T follicular helper cell (primary cell): ENCODE measurements at places on chromosomes 3 and 15.

GRCh38 chr3:39276746-39277145 lies 3.1 kb downstream of the CX3CR1 start:
- DNase-seq = no peak

DNA sequence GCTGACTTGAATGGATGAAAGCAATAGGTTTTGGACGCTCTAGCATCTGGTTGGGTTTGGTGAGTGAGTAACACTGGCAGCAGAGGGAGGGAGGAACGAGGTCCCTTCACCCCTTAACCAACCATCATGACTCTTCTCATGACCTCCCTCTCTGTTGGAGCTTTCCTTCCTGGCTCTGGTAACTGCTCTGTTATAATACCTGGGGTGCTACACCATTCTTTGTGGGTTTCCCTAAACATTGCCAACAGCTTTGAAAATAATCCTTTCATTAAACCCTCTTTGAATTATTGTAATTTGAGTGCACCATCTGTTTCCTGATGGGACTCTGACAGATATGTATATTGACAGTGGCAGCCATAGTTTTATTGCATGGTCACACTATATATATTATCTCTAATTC lies 146.2 kb upstream of the PTPRG start:
- no peak for DNase-seq

DNA sequence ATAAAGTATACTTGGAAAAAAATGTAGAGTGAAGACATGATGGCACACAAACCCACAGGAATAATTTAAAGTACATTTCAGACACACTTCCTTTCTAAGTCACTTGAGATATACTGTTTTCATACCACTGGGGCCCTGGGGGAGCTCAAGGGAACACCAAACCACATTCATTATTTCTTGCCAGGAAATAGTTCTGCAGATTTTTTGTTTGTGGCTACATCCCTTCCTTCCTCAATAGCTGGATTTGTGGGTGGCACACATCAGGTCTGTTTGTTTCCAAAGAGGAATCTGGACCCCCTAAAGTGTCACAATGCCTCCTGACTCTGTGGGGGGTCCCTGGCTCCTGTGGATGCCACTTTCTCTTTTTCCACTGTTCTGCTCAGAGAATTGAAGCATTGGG lies 153.5 kb upstream of the COL8A1 start:
- no peak for DNase-seq

- no peak for DNase-seq
These were observed 54.5 kb downstream of the CPN2 start for GRCh38 chr3:194296454-194297263.

- DNase-seq = no peak
These were observed 439.4 kb downstream of the RAP2B start for GRCh38 chr3:153601374-153601853.

DNA sequence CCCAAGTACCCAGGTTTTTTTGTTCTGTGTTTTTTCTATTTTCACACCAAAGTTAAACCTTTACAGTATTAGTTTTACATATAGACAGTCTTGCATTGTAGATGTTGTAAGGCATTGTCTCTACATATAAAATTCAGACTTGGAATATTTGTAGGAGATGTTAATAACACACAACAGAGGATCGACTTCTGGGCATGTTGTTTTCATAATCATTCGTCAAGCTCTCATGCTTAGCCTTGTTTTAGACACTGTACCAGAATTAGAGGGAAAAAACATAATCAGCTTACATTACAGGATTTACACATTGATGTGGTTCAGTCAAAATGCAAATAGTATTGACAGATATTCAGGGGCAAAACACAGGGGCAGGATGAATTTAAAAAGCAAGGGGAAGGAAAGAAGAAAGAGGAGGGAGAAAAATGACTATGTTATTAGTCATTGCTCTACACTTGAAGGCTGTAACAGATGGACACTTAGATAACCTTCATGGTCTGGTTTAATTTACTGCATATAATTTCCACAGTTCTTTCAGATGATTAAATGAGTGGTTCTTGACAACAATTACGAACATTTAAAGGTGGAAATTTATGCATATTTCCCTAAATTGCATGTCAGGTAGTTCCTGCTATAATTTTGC lies 7.5 kb downstream of the CMSS1 start:
- DNase-seq = no peak

GRCh38 chr3:133362539-133362938 lies 37.3 kb upstream of the BFSP2 start:
- no peak for DNase-seq

DNA sequence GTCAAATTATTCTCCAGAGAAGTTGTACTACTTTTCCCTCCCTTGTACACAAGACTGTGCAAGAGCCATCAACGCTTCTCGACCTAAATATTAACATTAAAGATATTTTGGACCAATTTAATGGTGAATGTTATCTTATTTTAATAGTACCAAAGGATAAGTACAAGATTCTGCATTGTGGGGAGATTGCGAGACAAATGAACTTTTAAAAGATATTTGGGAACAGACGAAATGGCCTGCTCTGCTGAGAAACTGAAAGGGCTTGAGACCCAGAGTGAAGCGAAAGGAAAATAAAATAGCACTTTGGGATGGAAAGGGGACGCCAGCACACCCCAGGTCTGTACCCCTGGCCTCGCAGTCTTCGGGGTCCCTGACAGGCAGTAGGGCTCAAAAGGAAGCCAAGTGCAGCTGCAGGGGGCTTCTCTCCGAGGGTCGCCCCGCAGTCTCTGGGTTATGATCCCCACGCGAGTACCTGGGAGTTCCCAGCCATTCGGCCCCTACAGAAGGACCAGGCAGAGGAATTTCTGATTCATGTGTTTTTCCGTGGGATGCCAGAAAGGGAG lies 97.6 kb upstream of the VGLL3 start:
- DNase-seq = no peak

DNA sequence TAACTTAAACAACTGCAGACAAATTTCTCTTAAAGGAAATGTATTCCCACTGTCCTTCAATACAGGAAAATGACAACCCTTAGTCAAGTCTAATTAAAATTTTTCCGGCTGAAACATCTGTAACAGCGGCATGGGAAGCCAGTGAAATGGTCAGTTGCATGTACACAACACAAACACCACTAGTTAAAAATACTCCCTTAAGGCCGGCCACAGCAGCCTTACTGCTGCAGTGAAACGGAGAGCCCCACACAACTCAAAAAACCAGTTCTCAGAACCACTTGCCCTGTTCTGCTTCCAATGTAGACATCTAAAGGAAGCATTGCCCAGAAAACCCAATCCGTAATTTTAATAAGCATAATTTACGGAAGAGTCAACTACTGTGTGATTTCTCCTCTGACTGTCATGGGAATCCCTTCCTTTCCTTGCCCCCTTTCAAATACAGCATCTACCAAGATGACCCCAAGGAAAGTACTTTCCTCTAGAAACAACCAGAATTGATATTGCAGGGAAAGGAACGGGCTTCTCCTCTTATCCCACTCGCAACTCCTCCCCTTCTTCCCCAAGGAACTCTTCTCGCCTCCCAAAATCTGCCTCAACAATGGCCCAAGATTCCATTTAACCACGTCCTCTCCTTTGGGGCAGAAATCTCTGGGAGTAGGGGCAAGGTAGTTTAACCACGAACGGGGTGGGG lies 1.6 kb downstream of the FBN1 start:
- no peak for DNase-seq

GRCh38 chr3:97692389-97692788 lies 72.2 kb upstream of the ARL6 start:
- no peak for DNase-seq

GRCh38 chr15:64634576-64635498 lies 140.6 kb downstream of the RBPMS2 start:
- no peak for DNase-seq

DNA sequence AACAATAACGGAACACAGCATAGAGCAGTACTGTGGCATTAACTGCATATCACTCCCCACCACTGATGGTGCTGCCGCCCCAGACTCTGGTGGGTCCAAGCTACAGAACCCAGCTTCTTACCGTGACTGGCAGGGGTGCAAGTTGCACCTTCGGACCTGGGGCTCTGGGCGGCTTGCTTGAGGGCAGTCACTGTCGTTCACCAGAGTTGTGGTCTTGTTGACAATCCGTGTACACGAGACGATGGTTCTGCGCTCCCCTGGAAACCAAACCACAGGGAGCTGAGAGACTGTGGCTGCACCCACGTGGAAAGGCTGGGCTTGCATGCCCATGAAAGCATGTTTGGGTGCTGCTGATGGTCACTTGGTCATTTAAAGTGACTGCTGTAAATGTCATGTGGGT lies 293.0 kb downstream of the ADAMTS17 start:
- no peak for DNase-seq

DNA sequence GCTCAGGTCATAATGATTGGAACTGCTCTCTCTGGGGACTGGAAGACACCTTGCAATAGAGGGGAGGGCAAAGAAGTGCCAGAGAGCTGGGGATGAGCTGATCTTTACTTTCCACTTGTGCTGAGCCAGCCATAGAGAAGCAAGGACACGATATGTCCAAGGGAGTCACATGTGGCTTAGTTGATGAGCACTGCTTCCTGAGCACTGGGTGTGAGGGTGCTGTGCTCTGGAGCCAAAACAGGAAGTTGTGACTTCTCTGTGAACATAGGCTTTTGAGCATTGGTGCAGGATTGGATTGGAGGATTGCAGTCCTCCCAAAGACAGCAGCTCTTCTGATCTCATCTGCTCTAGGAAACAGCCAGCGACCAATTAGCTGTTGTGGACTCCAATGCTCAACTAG lies 6.7 kb downstream of the PARP14 start:
- no peak for DNase-seq

GRCh38 chr15:39580485-39581241 lies at the start of gene THBS1:
THBS1 (plus strand) TSS chr15:39581079; CDS start chr15:39581858, 779 bp downstream.
- no peak for DNase-seq

- DNase-seq = no peak
These were observed 10.7 kb upstream of the TRAK1 start for GRCh38 chr3:42080453-42080872.

DNA sequence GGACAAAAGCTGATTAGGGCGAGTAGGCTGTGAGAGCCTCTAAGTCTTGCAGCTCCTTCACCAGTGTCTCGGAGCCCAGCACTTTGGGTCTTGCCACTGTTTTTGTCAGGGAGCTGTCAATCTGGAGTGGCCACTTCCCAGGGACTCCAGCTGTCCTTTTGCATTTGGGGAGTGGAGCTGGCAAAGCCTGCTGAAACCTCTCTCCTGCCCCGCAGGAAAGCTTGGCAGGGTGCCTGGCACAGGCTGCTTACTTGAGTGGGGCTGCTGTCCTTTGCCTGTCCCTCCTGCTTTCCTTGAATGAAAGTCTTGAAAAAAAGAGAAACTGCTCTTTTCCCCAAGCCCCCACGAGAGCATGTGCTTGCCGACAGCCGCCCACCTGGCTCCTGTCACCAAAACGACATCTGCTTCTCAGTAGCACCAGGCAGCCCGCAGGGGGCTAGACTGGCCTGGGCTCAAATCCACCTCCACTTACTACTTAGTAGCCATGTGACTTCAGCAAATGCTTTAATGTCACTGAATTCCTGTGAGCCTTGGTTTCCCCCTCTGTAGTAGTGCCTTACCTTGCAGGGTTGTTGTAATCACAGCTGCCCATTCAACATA lies 13.7 kb downstream of the USP13 start:
- DNase-seq = no peak

DNA sequence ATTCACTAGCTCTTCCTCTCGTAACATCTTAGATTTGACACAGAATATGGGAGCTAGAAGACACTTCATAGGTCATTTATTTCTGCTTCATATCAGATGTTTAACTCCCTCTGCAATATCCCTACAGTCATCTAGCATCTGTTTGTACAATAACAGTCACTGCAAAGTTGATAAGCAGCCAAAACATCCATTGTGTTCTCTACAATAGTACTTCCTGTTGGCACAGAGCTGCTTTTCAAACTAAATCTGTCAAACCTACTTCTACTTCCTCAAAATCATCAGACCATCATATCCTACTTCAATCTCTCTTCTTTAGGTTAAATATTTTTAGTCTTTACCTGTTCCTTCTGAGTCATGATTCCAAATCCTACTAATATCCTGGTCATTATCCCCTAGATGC lies 233.2 kb downstream of the FGF12 start:
- DNase-seq = no peak

- DNase-seq = no peak
These were observed 134.6 kb downstream of the SLC25A26 start for GRCh38 chr3:66355394-66355793.
